ENCODE measurements at places on chromosomes 11 and 22.

DNA sequence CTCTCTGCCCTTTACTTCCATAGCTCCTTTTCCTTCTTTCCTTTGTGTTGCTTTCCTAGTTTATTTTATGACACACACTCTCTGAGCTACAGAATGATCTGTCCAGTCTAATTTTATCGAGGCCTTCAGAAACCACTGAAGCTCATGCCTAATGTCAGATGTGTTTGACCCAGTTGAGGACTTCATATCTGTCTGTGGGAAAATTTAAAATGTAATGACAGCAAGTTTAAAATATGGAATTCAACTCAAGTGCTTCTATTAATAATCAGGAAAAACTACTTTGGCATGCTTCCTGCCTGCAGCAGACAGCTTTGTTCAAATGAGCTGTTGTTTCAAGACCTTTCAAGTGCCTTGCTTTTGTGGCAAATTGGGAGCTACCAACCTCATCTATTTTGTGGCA lies 261.8 kb upstream of the MTNR1B start:
- peak; percentile 49 for DNase-seq

GRCh38 chr11:96205460-96205809 lies 137.6 kb downstream of the MAML2 start:
- DNase-seq: peak; percentile 83

DNA sequence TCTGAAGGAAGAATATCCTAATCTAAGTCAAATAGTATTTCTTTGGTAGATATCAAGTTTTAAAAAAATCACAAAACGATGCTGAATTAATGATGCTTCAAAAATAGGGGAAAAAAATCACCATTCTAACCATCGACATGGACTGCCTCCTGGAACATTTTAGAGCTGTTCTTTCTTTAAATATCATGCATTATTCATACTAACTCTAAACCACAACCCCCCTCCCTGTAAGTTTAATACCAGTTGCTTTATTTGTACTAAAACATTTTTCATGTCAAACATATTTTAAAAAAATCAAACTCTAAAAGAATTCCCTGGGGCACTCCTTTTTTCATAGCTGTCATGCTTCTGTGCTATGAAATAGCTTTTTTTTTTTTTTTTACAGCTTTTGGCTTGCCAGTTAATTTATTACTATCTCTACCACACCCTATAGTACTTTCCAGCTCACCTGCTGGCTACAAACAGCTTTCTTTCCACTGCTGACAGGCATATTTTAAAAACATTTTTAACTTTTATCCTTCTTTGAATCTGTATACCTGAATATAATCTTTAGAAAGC lies 256.9 kb downstream of the SOX6 start:
- no peak for DNase-seq

- peak; percentile 26 for DNase-seq
These were observed 2.4 kb upstream of the SYT8 start for GRCh38 chr11:1832211-1832919.

DNA sequence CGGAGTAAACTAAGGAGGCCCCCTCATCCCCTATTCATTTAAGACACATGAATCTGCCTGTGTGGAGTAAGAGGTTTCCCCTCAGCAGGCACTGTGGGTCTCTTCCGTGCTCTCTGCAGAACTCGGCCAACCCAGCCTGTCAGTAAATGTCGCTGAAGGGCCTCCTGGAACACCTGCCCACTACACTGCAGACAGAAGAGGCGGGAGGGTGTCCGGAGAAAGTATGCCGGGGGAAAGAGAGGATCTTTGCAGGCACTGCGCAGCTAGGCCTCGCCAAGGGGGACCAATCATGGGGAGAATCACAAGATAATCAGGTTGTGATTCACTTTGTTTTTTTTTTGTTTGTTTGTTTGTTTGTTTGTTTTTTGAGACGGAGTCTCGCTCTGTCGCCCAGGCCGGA lies 110.8 kb downstream of the MORC2 start:
- DNase-seq: no peak

GRCh38 chr22:26383968-26384556 lies 45.0 kb upstream of the ASPHD2 start:
- DNase-seq: no peak

DNA sequence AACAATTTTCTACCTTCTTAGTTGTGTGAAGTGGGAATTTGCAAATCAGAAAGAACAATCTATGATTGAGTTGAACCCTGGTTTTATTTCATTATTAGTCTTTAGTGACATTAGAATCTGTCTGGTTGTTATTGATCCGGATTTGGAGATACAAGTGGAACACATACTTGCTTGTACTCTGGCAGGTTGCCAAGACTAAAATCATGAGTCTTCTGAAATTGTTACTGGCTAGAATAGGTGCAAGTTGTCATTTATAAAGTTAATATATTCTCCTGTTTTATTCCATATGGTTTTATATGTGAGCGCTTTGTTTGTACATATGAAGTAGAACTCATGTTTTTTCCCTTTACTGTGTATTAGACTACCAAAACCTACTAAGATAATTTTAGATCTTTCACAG lies 23.0 kb downstream of the CCDC15 start:
- DNase-seq: no peak

GRCh38 chr22:47230251-47230650 lies 467.8 kb downstream of the TBC1D22A start:
- no peak for DNase-seq

All from NCI-H446 (cell line).